ENCODE measurements at places on chromosomes 1 and 21.

DNA sequence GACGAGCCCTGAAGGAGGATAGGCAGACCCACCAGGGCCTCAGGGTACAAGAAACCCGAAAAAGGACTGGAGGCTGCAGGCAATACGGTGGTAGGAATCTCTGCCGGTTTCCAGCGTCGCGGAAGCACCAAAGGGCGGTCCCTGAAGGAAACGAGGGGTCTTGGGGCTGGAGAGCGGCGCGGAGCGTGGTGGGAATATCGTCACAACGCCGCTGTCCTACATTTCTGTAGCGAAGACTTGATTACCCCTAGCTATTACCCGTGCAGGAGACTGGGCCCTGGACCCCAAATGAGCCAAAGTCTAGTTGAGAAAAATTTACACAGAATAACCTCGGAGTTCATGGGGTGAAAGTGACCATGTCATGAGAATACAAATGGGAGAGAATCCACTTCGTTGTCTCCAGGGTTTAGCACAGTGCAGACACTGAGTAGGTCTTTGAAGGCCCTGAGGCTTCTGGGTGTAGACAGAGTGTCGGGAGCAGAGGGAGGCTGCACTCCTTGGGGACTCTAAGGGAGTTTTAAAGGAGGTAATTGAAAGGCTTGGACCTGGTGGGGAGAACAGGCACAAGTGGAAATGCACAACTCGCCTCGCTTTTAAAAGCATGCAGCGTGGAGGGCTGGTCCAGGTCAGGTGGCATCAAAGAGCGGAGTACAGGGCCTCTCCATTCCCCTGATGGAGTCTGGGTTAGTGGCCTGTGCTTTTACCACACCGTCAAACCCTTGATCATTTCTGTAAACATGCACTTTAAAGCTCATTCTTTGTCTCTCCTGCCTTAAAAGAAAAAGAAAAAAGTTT lies 1.5 kb downstream of the ATP1A1 start:
- DNase-seq, result no peak

- no peak for DNase-seq
Measured at GRCh38 chr1:69540052-69540451, 27.7 kb upstream of the LRRC7 start.

DNA sequence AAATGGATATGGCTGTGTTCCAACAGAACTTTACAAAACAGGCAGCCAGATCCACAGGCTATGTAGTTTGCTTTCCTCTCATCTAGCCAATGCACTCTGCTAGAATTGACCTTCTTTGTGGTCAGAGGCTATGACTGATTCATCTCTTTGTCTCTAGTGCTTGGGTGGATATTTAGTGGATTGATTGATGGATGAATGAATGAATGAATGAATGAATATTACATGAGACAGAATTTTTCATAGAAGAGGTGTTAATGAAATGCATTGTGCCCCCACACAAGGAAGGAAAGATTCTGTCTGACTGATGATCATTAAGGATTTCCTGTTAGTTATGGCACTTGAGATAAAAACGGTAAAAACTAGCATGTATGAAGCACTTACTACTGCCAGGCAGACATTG lies 50.5 kb upstream of the ZYG11A start:
- no peak for DNase-seq

DNA sequence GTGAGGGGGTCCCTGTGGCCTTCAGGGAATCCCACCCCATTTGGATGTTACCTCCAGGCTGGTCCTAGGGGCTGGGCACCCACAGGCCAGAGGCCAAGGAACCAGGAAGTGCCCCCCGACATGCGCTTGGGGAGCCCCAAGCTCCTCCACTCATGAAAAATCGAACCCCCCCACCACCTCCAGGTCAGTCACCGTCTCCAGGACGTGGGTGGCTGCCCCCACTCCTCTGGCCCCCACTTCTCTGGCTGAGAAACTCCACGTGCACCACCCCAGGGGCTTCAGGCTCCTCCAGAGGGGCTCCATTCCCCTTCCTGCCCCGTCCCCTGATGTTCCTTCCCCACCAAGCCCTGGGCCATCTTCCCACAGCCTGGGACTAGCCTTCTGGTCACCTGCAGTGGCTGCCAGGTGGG lies 30.5 kb upstream of the POFUT2 start:
- DNase-seq, result no peak

GRCh38 chr1:181219938-181220337 lies 131.4 kb downstream of the IER5 start:
- DNase-seq, result no peak

- DNase-seq, result peak; percentile 60
Measured at GRCh38 chr21:36425286-36425685, 40.1 kb downstream of the CHAF1B start.

DNA sequence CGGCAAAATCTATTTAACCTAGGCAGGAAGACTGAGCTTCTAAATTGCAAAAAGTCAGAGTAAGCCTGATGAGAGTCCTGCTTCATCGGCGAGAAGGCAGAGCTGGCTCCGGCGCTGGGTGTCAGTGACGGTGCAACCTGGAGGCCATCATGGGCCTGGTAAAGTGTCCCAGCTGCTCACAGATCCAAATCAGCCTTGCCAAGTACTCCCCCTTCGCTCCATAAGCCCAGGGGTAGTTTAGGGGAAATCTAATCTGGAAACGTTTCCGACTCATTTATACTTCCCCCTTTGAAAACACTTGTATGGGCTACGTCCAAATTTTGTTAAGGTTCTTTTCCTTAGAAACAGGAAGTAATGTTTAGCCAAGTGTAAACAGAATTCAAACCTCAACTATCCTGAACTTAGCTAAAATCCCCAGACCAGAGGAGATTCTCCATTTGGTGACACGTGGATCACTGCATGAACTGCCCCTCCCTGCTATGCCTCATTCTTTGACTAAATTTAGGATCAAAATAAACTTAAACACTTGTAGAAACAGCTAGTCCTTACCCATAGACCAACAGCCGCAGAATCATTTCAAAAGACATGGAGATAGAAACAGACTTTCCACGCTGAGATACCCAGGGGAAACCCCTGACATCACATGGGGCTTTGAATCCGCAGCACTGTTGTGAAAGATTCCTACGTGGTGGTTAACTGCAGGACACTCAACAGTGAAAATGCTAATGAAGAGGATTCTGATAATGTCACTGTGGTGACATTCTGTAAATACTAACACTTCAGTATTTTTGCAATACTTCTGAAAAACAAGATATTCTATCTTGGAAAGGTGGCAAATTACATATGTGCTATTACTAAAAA lies 172.7 kb downstream of the TGFBR3 start:
- DNase-seq, result no peak

- no peak for DNase-seq
Measured at GRCh38 chr1:51878308-51878615, 265 bp downstream of the NRDC start.

DNA sequence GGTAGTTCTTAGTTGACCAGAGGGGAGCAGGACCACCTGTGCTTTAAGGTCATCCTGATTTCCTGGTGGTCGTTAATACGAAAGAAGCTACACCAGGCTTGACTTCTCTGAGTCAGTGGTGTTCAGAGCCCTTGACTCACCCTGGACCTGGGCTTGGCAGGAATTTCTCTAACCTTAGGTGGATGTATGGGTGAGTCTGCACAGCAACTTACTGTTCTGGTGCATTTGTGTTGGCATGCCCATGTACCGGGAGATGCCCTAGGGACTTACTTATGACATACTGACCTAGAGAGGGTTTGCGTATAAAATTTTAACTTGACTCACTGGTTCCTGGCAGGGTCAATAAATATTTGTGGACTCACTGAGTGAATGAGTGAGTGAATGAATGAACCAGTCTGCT lies 304.6 kb downstream of the DISC1 start:
- DNase-seq, result no peak

DNA sequence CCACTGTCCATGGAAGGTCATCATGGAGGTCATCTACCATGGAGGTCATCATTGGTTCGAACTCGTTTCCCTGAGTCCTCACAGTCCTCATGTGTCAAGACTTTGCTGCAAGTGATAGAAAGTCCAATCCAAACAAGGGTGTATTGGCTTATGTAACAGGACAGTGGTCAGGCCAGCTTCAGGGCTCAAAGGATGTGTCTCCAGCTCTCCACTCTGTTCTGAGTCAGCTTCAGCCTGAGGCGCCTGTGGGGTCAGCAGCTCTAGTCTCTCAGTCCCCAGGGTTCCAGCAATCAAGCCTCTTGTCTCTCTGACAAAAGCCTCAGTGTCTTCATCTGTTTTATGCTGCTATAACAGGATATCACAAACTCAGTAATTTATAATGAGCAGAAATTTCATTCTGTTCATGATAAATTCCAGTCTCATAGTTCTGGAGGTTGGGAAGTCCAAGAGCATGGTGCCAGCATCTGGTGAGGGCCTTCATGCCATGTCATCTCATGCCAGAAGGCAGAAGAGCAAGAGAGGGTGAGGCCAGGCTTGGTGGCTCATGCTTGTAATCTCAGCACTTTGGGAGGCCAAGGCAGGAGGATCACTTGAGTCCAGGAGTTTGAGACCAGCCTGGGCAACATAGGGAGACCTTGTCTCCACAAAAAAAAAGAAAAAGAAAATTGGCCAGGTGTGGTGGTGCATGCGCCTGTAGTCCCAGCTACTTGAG lies 19.5 kb downstream of the A3GALT2 start:
- peak; percentile 39 for DNase-seq

- DNase-seq, result no peak
Measured at GRCh38 chr1:12026586-12026985, 7.3 kb downstream of the MIIP start.

DNA sequence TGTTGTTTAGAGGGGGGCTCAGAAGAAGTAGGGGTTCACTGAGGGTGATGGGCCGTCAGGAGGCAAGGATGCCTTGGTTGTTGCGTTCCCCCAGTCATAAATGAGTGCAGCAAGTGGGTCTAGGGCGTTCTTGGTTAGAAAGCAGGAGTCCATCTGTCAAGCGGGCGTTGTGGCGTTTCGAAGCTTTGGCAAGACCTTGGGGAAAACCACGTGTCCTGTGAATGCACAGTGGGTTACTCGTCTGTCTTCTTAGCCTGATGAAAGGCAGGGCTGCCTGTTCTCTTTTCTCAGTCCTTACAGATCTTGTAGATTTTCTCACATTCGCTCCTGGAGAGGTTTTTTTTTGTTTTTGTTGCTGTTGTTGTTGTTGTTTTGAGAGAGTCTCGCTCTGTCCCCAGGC lies 6.3 kb upstream of the ZNF496 start:
- DNase-seq, result no peak

- no peak for DNase-seq
Measured at GRCh38 chr1:8082945-8083344, 56.8 kb upstream of the ERRFI1 start.

- DNase-seq, result peak; percentile 84
Measured at GRCh38 chr1:156385534-156386031, 16.6 kb downstream of the RHBG start.

DNA sequence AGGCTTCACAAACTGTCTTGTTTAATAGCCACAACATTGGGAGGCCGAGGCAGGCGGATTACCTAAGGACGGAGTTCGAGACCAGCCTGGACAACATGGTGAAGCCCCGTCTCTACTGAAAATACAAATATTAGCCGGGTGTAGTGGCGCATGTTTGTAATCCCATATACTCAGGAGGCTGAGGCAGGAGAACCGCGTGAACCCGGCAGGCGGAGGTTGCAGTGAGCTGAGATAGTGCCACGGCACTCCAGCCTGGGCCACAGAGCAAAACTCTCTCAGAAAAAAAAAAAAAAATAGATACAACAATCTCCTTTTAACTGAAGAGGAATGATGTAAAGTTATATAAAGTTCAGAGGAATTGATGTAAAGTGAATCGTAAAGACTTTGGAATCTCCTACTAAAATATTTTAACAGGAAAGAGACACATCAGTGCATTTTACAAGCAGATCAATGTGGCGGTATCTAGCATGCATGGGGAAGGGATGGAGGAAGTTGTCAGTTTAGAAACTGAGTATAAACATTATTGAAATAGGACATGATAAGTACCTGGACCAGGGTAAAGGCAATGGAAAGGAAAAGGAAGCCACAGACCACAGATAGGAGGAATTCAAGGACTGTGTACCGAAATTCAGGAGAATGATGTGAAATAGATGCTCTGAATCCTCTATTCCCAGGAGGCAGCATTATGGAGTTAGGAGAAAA lies 41.5 kb downstream of the PTPRC start:
- DNase-seq, result no peak

DNA sequence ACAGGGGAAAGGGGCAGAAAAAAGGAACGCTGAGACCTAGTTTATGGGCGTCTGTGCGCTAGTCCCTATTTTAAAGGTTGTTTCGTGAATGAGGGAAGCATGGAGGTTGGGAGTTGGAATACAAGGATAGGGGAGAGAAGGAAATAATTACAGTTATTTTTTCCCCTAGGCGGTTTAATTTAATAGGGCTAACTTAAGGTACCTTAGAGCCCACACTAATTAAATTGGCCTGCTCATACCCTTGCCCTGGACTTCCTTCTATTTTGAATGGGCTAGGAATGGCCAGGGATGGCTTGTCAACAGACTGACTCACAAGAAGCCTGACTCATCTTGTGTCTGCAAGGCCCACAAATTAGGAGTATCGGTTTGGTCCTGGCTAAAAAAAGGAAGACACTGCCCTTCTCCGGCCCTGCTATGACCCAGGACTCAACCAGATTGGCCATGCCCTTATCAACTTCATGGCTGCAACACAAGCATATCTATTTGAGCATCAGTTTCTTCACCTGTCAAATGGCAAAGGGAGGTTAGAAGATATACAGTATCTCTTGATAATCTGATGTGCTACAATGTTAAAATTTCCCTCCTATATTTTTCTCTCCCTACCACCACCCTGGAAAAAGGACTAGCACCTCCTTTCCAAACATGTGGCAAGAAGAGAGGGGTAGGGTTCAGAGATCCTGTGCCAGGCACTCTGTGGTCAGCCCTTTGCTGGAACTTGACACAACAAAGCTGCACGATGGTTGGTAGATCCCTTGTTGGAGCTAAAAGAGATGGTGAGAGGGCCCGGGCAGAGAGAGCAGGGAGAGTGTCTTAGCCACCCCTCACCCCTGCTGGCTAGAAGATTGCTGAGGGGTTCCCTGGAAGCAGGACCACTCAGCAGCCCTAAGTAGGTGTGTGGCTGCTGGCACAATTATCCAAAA lies 2.2 kb upstream of the SSBP3 start:
- DNase-seq, result no peak

- DNase-seq, result no peak
Measured at GRCh38 chr1:98546319-98546718, 115.2 kb upstream of the SNX7 start.

GRCh38 chr1:72885017-72885416 lies 602.7 kb upstream of the NEGR1 start:
- no peak for DNase-seq

DNA sequence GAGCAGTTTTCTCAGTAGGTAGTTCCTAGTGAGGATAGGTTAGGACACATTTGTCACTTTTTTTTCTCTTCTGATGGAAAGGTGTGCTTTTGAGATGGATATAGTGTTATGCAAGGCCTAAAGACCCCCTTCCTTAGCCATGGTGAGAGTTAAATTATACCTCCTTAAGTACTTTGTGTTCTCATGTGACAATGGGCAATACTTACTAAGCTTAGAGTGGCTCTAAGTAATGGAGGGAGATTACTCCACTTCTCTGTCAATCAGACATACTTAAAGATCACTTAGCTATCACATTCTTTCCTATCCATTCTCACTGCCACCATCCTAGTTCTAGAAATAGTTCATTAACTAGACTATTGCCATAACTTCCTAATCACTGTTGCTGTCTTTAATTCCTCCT lies 265.6 kb downstream of the PBX1 start:
- no peak for DNase-seq

Measured in aorta (tissue), 5 donors.